PC-3 (cell line): ENCODE measurements at places on chromosomes 16 and 17.
A peak's percentile ranks its signal among the peaks of the same experiment; 100 is the strongest.

GRCh38 chr16:29852654-29853053, 10.4 kb downstream of the CDIPT start:
- DNase-seq = no peak

GRCh38 chr17:45990886-45991285, 8.2 kb upstream of the STH start:
- no peak for DNase-seq

DNA sequence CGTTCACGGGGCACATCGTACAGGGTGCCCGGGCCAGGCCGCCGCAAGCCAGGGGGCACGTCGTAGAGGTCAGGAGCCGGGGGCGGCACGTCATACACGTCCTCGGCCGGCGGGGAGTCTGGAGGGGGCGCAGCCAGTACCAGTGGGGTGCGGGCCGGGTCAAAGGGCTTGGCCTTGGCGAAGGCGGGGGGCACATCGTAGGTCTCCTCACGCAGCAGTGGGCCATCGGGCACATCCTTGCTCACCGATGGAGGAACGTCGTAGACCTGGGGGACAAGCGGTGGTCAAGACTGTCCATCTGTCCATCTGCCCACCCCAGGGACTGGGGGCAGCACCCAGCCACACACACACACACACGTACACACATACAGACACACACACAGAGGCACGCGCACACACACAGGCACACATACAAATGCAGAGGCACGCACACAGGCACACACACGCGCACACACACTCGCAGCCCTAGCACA, 15.7 kb downstream of the BCAR1 start:
- no peak for DNase-seq

- DNase-seq = no peak
Observed at GRCh38 chr17:78951967-78952551, 26.9 kb upstream of the TIMP2 start.

GRCh38 chr16:54746596-54746995, 184.1 kb upstream of the IRX5 start:
- DNase-seq = no peak

- no peak for DNase-seq
Observed at GRCh38 chr17:68468788-68469187, 11.5 kb upstream of the WIPI1 start.

DNA sequence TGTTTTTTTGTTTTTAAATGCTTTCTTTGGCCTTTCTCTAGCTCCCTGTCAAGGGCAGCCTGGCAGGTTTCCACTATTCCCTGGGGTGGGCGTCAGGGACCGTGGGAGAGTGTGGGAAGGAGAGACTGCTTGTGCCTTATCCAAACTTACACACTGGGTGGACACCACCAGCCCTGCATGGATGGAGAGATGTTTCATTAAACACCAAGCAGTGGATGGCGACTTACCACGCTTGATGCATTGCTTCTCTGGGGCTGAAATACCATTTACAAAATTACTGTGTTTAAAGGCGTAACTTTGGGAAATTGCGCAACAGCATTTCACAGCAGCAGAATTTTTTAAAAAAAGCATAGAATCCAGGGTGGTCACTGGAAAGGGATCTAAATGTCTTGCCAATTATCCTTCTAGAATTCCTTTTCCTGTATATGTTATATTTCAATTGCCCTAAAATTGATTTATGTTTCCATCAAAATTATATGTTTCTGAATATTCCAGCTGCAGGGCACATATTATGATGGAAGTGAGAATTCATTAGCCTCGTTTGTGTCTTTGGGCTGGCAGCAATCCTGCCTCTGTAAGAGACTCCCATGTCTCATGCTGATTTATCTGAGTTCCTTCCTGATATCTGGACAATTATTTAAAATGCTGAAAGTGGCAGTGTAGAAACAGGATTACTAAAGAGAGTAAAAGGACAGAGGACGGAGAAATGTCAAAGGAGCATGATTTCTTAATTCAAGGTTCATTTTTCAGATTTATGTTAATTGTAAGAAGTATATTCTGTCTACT, 247.3 kb downstream of the GRIN2A start:
- no peak for DNase-seq

DNA sequence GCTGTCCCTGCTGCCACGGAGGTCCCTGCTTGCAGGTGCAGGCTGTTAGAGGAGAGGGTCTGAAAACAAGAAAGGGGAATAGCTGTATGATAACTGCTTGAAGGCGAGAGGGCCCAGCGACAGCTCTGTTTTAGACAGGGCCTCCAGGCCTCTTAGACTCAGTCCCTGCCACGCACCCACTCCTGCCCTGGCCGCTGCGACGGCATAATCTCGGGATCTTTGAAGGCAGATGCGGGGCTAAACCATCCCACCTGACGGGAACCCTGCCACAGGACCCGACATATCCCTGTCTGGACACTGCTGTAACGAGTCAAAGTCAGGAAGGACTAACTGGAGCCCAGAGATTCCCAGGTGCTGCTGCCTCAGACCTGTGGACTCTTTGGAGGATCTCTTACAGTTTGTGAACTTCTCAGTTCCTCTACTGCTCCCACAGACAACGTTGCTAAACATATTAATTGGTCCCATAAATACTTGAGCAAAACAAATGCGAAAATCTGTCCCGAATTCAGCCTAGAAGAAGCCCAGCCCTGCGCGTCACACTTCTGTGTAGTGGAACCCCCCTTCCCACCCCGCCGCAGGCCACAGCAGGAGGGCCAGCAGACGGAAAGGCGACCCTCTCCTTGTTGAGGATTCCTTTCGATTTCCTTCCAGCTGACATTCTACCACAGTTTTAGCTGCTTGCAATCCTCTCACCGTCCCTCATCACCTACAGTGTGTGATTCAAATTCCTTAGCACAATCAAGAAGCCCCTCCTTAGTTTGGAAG, 998 bp upstream of the TMEM11 start:
- DNase-seq = peak; percentile 11

DNA sequence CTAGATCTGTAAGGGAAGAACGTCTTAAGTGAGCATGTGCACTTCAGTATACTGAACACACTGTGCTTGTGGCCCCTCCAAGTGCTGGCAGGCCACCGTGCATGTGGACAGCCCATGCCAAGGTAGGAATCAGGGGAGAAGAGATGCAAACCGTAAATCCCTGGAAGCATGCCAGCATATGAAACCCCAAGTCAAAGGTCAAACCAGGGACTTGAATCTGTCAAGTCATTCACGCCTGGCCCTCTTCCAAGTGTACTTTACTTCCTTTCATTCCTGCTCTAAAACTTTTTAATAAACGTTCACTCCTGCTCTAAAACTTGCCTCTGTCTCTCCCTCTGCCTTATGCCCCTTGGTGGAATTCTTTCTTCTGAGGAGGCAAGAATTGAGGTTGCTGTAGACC, 2.8 kb upstream of the ATXN2L start:
- no peak for DNase-seq

GRCh38 chr17:2983255-2983654, 80.2 kb downstream of the OR1D5 start:
- no peak for DNase-seq

DNA sequence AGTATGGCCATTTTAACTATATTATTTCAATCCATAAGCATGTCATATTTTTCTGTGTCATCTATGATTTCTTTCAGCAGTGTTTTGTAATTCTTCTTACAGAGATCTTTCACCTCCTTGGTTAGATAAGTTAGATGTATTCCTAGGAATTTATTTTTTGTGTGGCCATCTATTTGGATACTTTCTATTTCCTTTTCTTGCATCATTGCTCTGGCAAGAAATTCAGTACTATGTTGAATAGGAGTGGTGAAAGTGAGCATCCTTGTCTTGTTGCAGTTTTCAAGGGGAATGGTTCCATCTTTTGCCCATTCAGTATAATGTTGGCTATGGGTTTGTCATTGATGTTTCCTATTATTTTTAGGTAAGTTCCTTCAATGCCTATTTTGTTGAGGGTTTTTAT, 15.1 kb upstream of the ABCA9 start:
- DNase-seq = no peak

DNA sequence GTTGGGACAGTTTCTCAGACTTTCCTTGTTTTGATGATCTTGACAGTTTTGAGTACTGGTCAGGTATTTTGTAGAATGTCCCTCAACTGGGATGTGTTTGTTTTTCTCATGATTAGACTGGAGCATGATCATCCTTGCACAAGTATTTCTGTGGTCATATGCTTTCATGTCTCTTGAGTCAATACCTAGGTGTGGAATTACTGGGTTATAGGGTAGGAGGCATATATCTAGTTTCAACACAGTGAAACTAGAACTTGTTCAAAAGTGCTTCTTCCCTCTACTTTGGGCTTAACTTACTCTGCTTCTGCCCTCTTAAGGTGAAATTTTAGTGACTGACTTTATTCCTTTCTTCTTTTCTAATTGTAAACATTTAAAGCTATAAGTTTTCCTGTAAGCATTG, 30.1 kb downstream of the IKZF3 start:
- DNase-seq = no peak

DNA sequence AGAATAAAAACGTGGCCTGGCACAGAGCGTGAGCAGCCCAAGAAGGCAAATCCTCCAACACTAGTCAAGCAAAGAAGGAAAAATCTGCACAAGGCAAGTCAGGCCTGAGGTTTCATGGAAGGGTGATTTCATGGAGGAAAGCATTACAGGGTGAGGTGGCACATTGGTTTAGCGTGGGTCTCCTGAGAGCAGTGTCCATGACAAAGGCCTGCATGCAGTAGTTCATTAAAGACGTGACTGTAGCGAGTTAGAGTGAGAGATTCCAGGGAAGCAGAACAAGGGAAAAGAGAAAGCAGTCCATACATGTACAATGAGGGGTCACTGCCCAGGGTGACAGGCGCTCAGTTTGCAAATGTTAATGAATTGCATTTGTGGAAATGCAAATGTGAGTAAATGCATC, 285.0 kb upstream of the ERCC4 start:
- no peak for DNase-seq

GRCh38 chr16:67063008-67063407, 34.1 kb downstream of the CBFB start:
- DNase-seq = no peak

GRCh38 chr17:60819447-60820130, 141.9 kb downstream of the BCAS3 start:
- no peak for DNase-seq

GRCh38 chr16:81451753-81452680, 7.4 kb downstream of the CMIP start:
- DNase-seq = no peak

GRCh38 chr17:78944956-78945355, 19.8 kb upstream of the TIMP2 start:
- DNase-seq = no peak

DNA sequence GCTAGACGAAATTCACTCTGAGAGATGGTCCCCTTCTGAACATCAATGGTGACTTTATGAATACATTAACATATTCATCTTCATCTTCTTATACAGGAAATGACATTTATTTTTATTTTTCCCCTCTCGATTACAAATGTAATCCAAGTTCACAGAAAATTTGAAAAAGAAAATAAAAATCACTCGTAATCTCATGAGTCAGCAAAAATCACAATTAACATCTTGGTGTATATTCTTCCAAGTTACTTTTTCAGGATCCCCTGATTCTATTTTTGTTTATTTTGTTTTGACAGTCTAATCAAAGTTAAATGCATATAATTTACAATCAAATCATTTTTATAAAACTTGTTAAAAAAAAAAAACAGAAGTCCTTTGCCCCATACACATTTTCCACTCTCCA, 27.6 kb downstream of the C16orf87 start:
- no peak for DNase-seq
